ENCODE measurements at places on chromosomes 7 and 10.

GRCh38 chr7:94145602-94146001 lies 141.4 kb upstream of the BET1 start:
- DNase-seq: no peak

DNA sequence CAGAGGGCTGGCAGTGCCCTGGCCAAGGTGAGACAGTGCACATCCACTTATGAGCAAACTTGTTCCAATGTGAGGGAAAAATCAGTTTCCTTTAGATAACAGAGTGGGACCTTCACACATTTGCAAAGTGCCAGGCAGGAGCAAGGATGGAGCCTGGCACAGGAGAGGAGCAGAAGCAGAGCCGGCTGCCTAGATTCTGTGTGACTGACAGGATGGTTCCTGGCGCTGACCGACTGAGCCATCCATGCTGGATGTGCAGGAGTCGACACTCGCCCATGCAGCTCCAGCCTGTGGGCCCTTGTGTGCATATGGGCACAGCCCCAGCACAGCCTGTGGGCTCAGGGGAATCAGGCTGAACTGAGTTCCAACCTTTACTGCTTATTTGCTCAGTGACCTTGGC lies 346.5 kb downstream of the GRID1 start:
- DNase-seq: no peak

DNA sequence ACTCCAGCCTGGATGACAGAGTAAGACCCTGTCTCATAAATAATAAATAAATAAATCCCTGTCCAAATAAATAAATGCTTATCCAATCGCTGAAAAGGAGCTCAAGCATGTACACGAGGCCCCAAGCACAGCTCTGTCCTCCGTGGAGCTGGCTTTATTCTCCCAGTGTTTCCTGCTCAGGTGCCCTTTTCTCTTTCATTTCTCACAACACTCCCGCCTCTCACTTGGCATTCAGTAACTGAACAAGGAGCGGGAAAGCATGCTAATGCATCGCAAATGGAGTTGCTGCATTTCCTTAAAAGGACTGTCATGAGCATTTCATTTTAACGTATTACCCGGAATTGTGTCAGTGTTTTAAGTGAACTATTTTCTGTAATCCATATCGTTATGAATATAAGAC lies 210.9 kb upstream of the C7orf33 start:
- no peak for DNase-seq

- no peak for DNase-seq
Observed at GRCh38 chr7:150962553-150963399, 15.3 kb downstream of the KCNH2 start.

GRCh38 chr7:3787717-3788264 lies 486.7 kb downstream of the SDK1 start:
- no peak for DNase-seq

GRCh38 chr10:75097666-75098285 lies 13.7 kb upstream of the SAMD8 start:
- peak; percentile 58 for DNase-seq
